ENCODE measurements at places on chromosomes 4 and X.

- DNase-seq = no peak
These were observed 37.6 kb upstream of the FAM156A start for GRCh38 chrX:52995987-52996331.

GRCh38 chrX:153922932-153923857, 2.9 kb downstream of the ARHGAP4 start:
- peak; percentile 41 for DNase-seq

- DNase-seq = no peak
These were observed 1.5 kb upstream of the FATE1 start for GRCh38 chrX:151714362-151714761.

DNA sequence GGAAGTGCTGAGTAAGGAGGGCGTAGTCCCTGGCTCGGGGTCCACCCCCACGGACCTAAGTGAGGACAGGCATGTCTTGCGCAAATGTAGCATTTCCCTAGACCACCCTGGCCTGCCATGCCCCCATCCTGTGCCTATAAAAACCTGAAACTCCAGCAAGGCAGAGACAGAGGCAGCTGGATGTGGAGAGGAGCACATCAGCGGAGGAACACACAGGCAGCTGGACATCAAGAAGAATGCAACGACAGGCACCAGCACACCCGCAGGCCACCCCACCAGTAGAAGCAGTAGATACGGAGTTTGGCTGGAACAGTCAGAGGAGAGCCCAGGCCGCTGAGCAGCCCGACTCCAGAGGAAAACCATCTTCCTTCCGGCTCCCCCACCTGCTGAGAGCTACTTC, 345.9 kb downstream of the FSTL5 start:
- DNase-seq = no peak

DNA sequence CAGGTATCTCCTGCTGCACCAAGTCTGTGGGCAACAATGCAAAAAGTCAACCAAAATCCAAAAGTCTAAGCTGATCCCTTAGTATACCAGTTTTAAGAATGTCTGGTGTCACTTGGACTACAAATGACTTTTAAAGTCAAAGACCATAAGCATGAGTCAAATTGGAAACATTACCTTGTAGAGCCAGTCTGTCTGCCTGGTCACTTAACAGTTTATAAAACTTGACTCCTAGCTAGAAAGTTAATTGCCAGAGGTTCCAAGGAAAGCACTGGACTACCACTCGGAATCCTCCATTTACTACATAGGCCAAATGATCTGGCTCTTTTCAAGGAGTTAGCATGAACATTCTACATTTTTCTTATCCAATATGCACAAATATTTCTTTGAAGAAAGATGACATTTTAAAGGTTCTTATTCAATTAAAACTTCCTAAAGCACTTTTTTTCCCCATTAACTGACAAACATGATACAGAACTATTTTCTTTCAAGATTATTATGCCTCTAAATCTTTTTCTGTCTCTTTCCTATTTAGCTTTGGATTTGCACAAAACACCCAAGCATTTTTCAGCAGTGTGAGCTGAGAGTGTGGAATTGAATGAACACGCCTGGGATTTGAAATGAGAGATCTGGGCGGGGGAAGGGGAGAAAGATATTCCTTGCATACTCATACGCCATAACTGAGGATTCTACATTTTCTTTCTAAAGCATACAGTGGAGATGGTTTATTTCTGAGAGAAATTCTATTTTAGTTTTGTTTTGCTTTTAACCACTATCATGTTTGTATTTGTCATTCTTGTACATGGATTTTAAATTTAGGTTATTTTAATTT, 188.4 kb downstream of the SHROOM3 start:
- DNase-seq = no peak

- no peak for DNase-seq
These were observed 155.3 kb upstream of the HAND2 start for GRCh38 chr4:173685165-173685830.

DNA sequence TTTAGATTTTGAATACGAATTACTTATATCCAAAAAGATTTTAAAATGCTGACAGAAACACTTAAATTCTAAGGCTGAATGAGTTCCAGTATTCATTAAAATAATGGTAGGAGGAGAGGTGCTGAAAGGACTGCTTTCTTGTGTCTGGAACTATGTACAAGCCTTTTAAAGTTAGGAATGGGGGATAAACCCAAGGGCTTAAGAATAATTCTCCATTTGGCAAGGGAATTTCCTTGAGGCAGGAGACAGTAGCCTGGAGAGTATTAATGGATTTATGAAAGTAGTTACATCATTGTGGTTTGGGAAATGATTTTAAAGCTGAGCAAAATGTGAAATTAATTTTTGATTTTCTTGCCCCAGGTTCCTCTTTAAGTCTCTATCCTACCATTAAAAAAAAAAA, 266.5 kb upstream of the KCNIP4 start:
- DNase-seq = no peak

DNA sequence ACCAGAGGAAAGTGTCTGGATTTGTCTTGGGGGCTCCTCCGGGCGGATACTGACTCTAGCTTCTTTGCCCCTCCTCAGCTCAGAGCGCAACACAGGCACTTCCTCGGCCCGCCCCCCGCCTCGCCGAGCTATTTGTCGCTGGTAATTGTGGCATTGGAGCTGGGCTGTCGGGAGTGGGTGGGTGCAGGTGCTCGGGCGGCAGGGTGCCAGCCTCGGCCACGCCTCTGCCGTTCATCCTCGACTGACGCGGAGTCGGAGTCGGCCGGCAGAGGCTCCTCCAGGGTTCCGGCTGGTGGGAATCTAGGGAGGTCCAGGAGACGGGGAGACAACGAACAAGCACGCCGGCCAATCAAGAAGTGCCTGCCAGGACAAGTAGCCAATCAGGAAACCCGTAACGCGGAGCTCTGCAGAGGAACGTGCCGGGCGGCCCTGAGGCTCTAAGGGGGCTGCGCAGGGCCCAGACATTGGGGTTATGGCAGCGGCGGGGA, 3.9 kb upstream of the SYN1 start:
- DNase-seq = peak; percentile 90

DNA sequence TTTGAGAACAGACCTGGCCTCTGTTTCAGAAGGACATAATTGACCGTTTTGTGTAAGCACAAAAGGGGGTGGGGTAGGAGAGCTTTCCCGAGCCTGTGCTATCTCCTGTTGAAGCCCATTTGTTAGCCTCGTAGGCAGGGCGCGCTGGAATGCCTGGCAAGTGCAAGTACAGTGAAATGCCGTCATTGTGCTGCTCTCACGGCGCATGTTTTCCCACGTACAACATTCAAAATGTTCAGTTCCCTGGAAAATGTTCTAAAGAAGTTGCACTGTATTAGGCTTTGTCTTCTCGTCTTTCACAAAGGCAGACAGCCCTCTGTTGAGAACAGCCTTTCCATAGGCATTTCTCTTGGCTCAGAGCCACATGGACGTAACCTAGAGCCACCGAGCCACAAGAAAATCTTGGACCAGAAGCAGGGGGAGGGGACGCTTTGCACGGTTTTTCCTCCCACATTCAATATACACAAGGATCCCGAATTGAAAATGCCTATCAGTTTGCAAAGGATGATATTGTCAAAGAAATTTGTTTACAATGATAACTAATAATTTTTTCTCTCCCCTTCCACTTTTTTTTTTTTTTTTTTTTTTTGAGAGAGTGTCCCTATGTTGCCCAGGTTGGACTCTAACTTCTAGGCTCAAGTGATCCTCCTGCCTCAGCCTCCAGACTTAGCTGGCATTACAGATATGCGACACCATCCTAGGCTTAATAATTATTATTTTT, 54.6 kb upstream of the RAPGEF2 start:
- peak; percentile 57 for DNase-seq

GRCh38 chr4:52244103-52244775, 193.1 kb downstream of the SPATA18 start:
- DNase-seq = no peak

DNA sequence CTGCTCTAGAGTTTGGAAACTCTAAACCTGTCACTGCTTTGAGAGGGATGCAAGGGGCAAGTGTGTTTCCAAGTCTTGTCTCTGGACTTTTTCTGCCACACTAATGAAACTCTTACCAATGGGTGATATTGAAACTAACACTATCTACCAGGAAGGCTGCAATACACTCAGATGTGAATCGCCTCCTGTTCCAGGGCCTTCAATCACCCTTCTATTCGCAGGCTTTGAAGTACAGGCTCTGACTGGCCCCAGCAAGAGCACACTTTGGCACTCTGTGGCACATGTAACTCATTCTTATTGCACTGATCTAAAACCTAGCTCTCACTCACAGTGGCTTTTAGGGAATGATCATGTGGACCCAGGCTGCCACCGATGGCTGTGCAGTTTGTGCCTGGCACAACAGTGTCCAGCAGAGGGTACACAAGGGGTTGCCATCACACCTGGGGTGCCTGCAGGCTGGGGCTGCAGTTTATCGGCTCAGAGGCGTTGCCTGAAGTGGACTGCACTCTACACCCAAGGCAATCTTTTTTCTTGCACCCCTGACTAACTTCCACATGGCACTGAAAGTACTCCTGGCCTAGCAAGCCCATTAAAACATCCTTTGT, 210.8 kb downstream of the MGST2 start:
- DNase-seq = no peak

- peak; percentile 11 for DNase-seq
These were observed 105.7 kb downstream of the SLITRK2 start for GRCh38 chrX:145923376-145923775.

- DNase-seq = no peak
These were observed 147.8 kb upstream of the BCOR start for GRCh38 chrX:40245488-40246071.

DNA sequence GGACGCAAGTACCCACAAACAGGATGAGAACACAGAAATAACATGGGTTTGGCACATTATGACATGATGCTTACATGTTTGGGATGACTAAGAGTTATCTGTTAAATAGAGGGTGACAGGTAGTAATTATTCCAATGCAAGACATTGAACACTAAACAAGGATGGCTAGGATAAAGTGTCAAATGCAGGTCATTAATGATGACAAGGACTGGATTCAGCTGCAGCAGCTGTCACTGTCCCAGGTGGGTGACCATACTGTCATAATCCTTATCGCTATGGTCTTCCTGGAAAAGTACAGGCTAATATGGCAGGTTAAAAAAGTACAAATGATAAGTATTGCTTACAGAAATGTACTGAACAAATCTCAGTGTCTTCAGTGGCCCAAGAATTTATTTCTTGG, 123.9 kb downstream of the ANTXR2 start:
- DNase-seq = no peak

DNA sequence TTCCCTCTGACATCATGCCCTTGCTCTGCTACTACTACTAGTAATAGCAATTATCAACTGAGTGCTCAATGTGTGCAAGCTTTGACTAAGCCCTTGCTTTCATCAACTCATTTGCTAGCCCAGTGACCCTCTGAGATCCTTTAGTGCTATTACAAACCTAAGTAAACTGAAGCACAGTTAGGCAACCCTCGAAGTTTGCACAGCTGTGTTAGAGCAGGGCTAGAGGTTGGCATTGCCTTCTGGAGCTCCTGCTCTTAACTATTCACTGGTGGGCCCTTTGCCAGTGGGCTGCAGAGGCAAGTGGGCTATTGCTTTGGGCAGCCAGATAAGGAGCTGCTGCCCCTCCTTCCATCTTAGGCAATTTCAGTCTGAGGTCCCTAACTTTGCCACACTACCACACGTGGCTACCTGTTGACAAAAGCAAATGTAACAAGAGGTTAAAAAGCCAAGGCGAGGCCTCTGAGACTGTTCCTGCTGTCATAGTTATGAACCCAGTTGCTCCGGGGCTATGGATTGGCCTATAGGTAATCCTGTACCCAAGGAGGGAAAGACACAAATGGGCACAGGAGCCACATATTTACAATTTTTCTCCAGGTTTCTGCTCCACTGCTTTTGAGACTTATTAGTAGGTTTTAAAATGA, 41.5 kb upstream of the ANKRD50 start:
- no peak for DNase-seq
